ENCODE measurements at places on chromosomes 5 and 9. TPM values are rescaled to one million over a fixed set of nuclear protein-coding genes. Genes with fewer than 3 reads are reported as not detected.

Gene SLC4A9
- 0.05 TPM for total RNA-seq

Gene ORM2
- not detected for total RNA-seq

Gene SLC6A3
- 0.06 TPM for total RNA-seq

Gene F2RL1
- 2.9 TPM for total RNA-seq

Gene PCDHAC2
- 6.1 TPM for total RNA-seq

Gene PCDHGB6
- total RNA-seq: 45.6 TPM

Gene SLC28A3
- 0.09 TPM for total RNA-seq

Gene CTNNAL1
- total RNA-seq: 14.0 TPM

Gene CCDC183
- 3.9 TPM for total RNA-seq

Gene NXNL2
- 2.4 TPM for total RNA-seq

GRCh38 chr5:168750926-168751325, 171.8 kb upstream of the PANK3 start:
- ATAC-seq: no peak

- ATAC-seq: no peak
These were observed 58.4 kb downstream of the SLC1A3 start for GRCh38 chr5:36664766-36665165.

DNA sequence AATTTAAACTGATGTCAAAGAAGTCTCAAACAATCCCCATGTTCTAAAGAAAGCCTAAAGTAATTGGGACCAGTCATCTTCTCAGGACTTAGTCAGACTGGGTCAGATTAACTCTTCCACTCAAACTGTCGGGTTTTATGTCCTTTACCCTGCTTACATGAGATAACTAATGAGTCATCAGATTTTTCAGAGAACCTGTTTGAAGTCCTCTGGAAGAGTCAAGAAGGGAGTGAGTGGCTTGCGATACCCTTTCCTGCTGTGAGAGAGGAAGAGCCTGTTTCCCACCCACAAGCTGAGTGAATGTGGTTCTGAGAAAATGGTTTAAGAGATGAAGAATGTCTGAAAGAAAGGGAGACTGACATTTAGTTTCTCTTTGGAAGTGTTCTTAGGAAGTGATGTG, 1866.7 kb upstream of the C9orf72 start:
- ATAC-seq: no peak

DNA sequence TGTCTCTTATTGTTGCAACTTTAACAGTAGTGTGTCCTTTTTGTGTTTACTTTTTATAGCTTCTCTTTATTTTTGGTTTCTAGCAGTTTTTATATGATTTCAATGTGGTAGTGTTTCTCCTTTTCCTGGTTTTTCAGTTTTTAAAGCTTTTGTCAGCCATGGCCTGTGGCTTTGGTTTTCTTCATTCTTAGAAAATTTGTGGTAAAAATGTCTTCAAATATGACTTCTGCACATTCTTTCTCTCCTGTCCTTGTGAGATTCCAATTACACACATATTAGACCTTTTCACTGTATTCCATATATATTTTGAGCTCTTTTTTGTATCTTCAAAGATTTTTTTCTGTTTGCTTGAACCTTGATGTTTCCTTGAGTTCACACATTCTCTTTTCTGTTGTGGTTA, 180.5 kb downstream of the CNTLN start:
- no peak for ATAC-seq

- ATAC-seq: peak; percentile 29
These were observed 1.2 kb upstream of the AJM1 start for GRCh38 chr9:136840877-136841645.

DNA sequence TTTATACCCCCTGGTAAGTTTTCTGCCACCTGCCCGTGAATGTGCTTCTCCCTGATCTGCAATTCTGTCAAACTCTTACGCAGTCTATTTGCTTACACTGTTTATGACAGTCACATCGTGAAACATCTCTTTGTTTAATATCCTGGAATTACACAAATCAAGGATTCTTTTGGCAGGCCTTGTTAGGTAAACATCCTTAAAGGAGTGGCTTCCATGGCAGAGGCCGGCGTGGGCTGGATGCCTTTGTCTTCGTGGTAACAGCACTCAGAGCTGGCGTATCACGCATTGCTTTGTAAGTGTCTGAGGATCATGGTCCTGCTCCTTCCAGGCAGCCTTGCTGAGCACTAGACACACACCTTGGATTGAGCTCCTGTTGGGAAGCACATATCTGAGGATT, 145.7 kb downstream of the IRX1 start:
- no peak for ATAC-seq

DNA sequence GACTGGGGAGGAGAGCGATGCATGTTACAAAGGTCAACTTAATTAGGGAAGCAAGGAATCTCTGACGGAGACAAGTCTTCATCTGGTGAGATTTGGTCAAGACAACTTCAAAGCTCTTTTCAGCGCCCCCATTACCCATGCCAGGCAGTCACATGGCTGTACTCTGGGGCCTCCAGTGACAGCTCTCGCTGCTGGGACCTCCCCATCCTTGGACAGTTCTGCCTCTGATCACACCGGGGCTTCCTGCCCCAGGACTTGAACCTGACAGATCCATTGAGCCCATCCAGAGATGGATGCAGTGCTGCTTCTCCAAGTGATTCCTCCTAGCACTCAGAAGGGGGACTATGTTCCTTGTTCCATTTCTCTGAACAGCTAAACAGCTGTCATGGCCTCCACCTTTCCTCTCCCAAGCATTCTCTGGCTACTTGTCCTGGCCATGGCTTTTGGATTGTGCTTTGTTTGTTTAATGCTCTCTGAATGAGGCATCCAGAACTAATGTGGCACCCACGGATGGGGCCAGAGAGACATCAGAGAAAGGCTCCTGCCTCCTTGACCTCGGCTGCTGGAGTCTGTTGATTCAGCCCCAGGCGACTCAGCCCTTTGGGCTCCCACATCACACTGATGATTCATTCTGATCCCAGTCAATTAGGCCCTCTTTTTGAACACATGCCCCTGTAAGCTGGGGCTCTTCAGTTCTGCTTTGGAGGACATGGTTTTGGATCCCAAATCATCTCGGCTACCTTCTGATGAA, 122.1 kb upstream of the ADAMTS16 start:
- peak; percentile 66 for ATAC-seq

DNA sequence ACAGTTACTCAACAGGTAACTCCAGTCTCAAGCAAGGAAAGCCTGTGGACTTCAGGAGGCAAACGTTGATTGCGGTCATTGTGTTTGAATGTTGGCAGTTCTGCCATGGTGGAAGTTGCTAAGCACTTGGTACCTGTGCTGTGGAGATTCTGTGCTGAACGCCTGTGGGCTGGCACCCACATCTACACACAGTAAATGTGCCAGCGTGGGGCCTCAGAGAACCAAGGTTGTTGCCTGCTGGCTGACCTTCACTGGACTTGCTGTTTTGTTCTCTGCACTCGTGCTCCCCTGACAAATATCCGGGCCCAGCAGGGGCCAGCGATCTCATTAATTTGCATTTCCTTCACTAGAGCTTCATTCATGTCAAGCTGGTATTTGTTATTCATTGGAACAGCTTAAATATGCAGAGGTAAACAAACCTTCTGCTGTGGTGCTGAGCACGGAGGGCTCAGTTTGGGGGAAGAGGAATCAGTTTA, 141.8 kb downstream of the PRKACG start:
- ATAC-seq: peak; percentile 78

DNA sequence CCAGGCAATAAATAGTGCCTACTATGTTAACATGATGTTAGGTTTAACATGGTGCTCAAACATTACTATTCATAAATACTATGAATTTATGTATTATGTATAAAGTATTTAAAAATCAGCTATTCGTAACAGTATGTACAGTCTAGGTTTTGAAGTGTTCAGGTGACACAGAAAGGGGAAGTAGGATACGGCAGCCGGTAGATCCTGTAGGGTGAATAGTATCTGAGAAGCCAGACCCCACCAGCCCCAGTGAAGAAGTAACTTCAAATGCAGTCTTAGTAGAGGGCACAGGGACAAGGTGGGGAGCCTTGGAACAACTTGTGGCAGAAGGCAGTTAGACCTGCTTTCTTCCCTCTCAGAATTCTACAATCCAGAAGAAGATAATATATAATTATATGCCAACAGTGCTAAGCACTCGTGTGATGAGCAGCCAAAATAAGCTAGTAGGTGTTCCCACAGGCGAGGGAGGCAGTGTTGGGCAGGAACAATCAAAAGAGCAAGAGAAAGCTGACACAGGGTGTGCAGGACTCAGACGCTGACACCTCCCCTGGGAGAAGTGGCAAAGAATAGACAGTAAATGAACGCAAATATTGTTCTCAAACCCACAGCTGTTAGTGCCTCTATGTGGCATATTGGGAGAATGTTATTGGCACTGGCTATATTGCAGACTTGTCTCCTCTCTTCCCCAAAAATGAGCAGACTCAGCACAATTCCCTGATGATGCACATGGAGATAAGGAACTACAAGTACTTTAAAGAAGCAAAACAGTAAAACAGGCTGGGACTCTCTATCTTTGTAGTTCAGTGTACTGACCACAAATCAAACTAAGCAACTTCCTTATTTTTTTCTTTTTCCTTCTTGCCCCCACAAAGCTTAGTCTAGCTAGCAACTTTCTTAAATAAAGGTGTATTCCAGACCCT, 4.6 kb downstream of the ZNF367 start:
- no peak for ATAC-seq

- peak; percentile 56 for ATAC-seq
These were observed 10.8 kb downstream of the SH3PXD2B start for GRCh38 chr5:172443441-172444109.

GRCh38 chr5:122163121-122164069, 34.0 kb downstream of the ZNF474 start:
- ATAC-seq: peak; percentile 59

- ATAC-seq: no peak
These were observed 7.5 kb upstream of the UBE2R2 start for GRCh38 chr9:33809506-33809905.

DNA sequence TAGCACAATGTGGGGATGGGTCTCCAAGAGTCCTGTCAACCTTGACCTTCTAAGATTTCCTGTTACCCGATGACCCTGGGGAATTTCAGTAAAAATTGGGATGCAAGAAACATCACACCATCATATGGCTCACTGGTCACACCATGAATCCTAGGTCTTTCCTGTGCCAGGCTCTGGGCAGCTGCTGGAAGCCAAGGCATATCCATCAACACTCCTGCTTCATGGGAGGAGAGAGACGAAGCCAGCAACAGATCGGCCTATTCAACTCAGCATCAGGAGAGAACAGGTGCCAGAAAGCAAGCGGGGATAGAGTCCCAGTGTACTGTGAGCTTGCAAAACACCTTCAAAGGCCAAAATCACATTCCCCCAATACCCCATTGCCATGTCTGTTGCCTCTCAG, 6.5 kb upstream of the NEK6 start:
- ATAC-seq: no peak

- peak; percentile 12 for ATAC-seq
These were observed 151.7 kb upstream of the ZNF366 start for GRCh38 chr5:72658761-72659540.

DNA sequence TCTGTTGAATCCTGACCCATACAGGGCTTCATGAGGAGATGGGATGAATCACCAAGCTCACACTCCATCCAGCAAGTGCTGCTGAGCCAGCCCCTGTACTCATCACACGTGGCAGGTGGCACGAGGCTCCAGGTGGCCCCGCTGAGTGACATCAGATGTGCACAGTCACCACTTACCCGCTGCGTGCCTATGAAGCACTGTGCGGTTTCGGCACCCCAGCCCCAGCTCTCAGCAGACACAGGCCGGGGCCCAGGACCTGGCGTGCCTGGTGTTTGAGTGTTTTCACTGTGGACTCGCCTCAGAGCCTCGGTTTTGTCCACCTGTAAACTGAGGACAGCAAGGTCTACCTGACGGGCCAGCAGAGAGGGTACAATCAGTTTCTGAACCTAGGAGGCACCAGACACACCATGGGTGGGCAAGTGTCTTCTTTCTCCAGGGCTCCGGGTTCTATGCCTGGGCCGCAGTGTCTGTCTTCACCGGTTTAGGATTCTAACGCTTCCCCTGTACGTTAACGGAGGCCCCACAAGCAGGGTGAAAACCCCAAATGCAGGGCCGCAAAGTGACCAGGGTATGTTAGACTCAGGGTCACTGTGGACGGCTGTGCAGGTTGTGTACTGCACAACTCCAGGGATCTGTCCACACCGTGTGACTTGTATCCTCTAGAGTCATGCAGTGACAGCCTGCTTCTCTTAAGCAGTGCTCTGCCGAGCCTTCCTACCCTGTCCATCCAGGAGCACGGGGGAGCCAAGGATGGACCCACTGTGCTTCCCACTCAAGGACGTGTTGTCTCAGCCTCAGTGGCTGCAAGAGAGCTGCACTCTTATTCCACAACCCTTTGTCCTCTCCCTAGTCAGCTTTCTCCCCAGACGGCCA, 44.3 kb upstream of the COL5A1 start:
- ATAC-seq: no peak

DNA sequence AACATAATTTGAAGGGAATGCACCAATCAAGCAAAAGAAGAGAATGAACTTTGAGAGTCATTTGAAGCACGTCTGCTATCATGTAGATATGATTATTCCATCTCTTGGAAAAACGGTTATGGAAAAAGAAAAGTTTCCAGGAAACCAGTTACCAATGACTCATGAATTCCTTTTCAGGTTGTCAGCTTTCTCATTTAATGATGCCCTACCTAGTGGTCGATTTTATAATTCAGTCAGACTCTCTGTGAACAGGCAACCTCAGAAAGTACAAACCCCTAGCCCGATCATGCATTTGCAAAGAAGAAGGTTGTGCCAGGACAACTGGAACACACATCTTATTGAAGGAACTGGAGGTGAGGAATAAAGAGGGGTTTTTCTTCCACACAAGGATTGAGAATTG, 355.1 kb upstream of the GRIA1 start:
- no peak for ATAC-seq

GRCh38 chr9:131270171-131271015, 5.9 kb downstream of the FAM78A start:
- ATAC-seq: no peak

GRCh38 chr5:101534491-101535110, 631.5 kb upstream of the ST8SIA4 start:
- no peak for ATAC-seq

GRCh38 chr9:4297151-4297785, 2.6 kb downstream of the GLIS3 start:
- peak; percentile 1 for ATAC-seq

DNA sequence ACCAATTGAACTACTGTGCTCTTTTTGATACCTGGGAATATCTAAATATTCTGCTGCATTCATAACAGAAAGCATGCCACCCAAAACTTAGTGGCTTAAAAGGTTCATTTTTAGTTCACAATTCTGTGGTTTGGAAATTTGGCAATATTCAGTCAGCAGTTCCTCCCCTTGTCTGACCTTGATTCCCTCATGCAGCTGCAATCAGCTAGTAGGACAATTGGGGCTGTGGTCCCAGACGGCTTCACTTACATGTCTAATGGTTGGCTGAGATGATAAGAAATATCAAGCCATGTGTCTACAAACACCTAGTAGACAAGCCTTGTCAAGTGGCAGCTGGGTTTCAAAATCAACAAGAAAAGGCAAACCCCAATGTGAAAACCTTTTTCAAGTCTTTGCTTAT, 51.3 kb downstream of the ANXA1 start:
- ATAC-seq: no peak

GRCh38 chr5:160064417-160064810, 54.8 kb downstream of the PWWP2A start:
- ATAC-seq: no peak

- ATAC-seq: no peak
These were observed 1.0 kb downstream of the BRIX1 start for GRCh38 chr5:34916518-34916917.

Data from motor neuron (in vitro differentiated cells).